SJCRH30 (cell line): ENCODE measurements at places on chromosomes 2 and 18.

GRCh38 chr2:104318001-104318665, 535.8 kb upstream of the POU3F3 start:
- no peak overlapping the region for H3K4me3 ChIP-seq
- no peak for DNase-seq
- H3K27ac ChIP-seq = no peak overlapping the region

- H3K4me1 ChIP-seq = peaks cover 8% of the 10 kb centered on the region; the same call in 1 of the 2 replicates
- DNase-seq = no peak
These were observed 178.1 kb downstream of the FMNL2 start for GRCh38 chr2:152513029-152513428.

DNA sequence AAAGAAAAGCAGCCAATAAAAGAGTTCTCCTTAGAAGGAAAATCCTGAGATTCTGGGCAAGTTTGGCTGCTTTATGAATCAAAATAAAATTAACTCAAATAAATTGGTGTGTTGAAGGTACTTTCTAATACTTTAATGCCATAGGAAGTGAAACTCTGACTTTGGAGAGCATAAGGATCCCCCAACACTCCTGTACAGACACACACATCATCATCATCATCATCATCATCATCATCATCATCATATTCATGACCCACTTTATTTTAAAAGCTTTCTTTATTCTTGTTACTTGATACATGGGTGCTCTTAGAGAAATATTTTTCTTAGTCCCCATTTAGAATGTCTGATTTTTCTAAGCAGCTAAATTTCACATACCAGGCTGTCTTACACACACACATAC, 283.1 kb upstream of the CYRIA start:
- H3K27me3 ChIP-seq = no peaks in the 10 kb centered on the region
- H3K36me3 ChIP-seq = no peaks in the 10 kb centered on the region
- DNase-seq = no peak
- no peak overlapping the region for H3K27ac ChIP-seq

GRCh38 chr2:224970311-224970710, 72.0 kb downstream of the DOCK10 start:
- no peak overlapping the region for H3K27ac ChIP-seq
- no peaks in the 10 kb centered on the region for H3K27me3 ChIP-seq
- DNase-seq = no peak
- H3K4me1 ChIP-seq = peaks cover 7% of the 10 kb centered on the region
- H3K36me3 ChIP-seq = no peaks in the 10 kb centered on the region
- H3K4me3 ChIP-seq = no peak overlapping the region

DNA sequence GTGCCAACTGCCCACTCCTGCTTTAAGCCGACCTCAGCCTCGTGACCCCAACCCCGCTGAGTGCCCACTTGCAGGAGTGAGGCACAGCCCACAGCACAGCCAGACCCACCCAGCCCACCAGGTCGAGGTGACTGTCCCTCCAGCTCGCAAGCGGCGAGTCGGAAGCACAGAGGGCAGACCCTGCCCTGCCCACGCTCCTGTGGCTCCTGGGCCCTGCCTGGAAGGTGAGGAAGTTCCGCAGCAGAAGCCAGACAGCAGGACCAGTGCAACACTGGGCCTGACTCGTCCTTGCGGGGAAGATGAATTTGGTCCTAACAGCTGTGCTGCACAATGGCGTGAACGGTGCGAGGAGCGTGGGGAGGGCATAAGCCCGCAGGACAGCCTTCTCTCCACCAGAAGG, 9.9 kb downstream of the DTYMK start:
- H3K27me3 ChIP-seq = no peaks in the 10 kb centered on the region
- no peak for DNase-seq
- H3K36me3 ChIP-seq = peaks cover 53% of the 10 kb centered on the region
- no peak overlapping the region for H3K27ac ChIP-seq

DNA sequence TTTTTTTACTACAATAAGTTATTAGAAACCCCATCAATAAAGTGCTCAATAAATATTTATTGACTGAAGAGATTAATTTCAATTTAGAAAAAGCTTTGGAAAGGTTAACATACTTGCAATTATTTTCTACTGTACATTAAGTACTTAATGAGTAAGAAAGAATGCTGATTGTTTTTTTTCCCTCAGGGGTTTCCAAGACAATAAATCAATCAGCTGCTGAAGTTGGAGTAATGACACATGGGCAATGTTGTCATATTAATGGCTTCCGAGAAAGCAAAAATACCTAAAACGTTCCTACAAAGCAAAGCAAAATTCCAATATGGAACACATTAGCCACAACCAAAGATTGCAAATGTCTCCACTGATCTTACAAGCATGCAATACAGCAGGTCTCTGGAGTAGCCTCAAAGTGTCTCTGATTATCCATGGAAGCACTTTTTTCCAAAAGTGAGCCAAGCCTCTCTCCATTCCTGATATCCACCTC, 66.7 kb downstream of the ZC3H6 start:
- DNase-seq = no peak
- H3K4me1 ChIP-seq = no peaks in the 10 kb centered on the region
- H3K36me3 ChIP-seq = no peaks in the 10 kb centered on the region

DNA sequence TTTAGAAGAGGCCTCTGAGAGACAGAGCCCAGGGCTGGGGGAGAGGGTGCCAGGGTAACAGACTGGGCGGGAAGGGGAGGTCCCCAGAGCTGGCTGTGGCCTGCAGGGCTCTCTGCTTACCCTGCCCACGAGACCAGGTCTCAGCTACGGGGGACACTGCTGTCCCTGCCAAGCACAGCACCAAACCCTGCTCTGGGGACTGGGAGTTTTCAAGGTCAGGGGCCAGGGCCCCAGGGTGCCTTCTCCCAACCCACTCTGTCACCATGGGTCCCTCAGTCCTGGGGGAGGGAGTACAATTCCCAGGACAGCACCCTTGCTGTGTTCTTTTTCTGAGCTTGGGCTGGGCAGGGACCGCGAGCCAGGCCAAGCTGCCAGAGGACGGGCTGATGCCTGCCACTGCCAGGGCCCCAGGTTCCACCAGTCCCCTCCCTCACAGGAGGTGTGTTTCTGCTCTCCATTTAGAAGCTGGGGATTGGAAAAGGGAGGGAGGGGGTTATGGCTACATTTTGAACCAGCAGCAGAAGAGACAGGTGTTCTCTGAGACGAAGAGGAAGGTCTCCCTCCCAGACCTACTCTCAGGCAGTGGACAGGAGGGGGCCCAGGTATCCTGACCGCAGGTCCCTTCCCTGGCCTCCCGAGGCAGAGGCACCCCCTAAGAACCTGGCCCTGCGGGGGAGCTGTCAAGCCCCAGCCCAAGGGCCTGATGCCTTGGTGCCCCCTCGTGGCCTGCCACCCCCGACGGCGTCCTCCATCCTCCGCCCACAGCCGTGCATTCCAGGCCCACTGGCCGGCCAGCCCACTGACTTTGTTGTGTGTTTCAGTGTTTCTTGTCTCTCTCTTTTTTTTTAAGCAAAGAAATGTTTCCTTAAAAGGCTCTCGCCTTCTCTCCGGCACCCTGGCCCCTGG, 80.4 kb downstream of the TNS1 start:
- H3K27me3 ChIP-seq = peaks cover 5% of the 10 kb centered on the region; the same call in 1 of the 2 replicates
- no peak overlapping the region for H3K27ac ChIP-seq
- no peak for DNase-seq
